ENCODE measurements at places on chromosomes 12 and 14.

DNA sequence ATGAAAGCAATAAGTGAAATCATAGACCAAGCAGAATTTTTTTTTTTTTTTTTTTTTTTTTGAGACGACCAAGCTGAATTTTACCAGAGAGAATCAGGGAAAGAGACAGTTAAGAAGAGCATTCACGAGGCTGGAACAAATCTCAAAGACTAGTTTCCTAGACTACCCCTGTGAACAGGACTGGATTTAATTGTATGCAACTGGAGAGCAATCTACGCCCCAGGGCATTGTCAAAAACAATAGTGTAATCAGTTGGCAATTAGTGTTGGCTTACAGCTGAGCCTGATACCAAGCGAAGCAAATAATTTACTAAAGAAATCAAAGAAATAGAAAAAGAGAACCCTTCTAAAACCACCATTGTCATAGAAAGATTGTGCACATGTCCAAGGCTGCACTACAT is 232.9 kb upstream of the CPNE8 start:
- H3K4me3 ChIP-seq, result no peak overlapping the region
- H3K4me1 ChIP-seq, result no peaks in the 10 kb centered on the region
- DNase-seq, result no peak
- H3K36me3 ChIP-seq, result no peaks in the 10 kb centered on the region
- H3K27me3 ChIP-seq, result no peaks in the 10 kb centered on the region

- H3K4me3 ChIP-seq, result no peak overlapping the region
- no peak for DNase-seq
- H3K4me1 ChIP-seq, result no peaks in the 10 kb centered on the region
- no peaks in the 10 kb centered on the region for H3K36me3 ChIP-seq
- H3K27ac ChIP-seq, result no peak overlapping the region
- no peaks in the 10 kb centered on the region for H3K27me3 ChIP-seq
Observed at GRCh38 chr12:26768611-26769603, 64.1 kb downstream of the ITPR2 start.

GRCh38 chr12:115956659-115957058 is 320.8 kb downstream of the MED13L start:
- H3K36me3 ChIP-seq, result no peaks in the 10 kb centered on the region
- H3K4me1 ChIP-seq, result no peaks in the 10 kb centered on the region
- DNase-seq, result no peak
- no peak overlapping the region for H3K27ac ChIP-seq
- H3K27me3 ChIP-seq, result no peaks in the 10 kb centered on the region

DNA sequence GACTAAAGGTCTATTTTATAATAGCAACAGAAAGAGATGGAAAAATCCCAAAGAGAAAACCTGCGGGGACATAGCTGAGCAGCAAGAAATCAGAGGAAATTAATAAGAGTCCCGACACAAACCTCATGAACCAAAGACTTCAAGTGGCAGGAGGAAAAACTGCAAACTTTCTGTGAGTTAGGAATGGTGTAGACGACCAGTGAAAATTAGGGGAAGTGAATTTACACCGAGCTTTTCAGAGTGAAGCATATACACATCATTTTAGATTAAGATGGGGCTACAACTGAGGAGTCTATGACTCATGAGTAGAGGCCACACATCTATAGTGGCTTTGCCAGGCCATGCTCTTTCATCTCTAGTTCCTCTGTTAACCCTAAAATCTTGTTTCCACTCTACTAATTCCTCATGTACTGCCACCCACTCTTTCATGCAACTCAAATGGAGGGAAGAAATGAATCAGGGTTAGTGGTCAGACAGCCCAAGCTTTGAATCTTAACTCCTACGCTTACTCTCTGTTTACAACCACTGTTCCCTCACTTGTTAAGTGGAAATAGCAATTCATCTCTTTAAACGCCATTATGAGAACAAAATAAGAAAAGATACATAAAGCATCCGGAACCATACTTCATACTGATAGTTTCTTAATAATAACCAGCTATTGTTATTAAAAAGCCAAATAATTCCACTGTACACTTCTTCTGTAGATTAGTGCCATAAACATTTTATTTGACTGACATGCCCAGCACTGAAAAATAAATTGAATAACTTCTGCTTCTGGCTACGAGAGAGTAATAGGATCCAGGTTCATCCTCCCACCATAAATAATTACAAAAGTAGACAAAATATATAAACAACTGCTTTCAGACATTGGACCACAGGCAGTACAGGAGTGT is 219.3 kb downstream of the RMST start:
- H3K4me3 ChIP-seq, result no peak overlapping the region
- H3K4me1 ChIP-seq, result no peaks in the 10 kb centered on the region
- H3K27me3 ChIP-seq, result no peaks in the 10 kb centered on the region
- DNase-seq, result no peak

Data from ovary (tissue), 10 donors.